ENCODE measurements at places on chromosomes 5 and 9.

DNA sequence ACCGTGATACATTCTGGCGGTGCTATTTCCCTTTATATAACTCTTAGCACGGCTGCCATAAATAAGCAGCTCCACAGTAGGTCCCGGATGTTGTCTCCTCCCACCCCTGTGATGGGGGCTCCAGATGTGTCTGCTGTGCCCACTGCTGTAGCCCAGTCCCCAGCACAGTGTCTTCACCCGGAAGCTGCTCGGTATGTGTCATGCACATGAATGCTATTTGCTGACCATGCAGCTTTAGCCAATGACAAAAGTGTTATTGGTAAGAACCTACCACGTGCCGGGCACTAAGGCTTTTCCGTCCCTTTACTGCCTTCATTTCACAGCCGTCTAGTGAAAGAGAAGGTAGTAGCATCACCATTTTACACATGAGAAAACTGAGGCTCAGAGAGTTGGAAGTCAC, 20.2 kb downstream of the HRH2 start:
- DNase-seq = no peak

GRCh38 chr9:109124121-109124520, 4.4 kb upstream of the TMEM245 start:
- no peak for DNase-seq

GRCh38 chr5:59174248-59174844, 591.5 kb downstream of the RAB3C start:
- DNase-seq = peak; percentile 31

DNA sequence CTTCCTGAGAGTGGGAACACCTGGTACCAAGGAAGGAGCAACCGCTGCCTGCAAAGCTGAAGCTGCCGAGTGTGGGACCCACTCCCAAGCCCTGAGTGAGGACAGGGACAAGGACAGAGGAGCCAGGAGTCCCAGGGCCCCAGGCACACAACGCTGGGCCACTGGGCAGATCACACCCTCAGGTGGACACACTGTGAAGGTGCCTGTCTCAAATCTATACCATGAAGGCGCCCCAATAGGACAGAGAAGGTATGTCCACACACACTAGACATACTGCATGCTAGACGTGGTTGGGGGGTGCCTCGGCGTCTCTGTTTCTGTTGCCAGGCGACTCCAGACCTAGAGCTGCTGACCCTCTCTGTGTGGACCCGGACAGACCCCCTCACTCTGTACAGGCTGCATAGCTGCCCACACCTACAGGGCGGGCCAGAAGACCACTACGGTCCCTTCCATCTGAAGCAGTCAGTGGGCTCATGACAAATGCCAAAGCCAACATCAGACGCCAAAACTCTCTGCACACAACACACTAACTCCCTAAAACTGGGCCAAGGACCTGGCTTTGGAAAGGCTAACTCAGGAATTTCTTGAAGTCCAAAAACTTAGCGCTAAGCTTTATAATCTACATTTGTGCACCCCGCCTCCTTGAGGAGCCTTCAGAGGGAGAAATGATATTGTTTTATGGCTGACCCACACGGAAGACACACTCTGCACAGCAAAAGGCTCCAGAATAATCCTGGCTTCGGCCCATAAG, 60.7 kb downstream of the ROR2 start:
- no peak for DNase-seq

DNA sequence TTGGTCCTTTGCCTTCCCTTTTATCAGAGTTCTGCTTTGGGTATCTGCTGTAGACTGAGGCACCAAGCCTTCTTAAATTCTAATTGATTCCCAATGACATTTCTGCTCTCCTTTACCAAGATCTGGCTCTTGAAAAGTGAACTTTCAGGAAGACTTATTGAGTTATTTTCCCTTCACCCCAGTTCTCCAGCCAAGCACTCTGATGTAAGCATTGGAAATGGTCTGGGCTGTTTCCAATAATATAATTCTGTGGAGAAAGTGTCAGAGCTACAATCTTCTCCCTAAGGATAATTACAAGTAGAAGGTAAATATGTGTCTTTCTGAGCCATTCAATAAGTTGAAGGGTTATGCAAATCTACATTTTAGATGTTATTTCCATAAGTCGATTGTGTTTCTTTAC, 30.8 kb downstream of the BTF3 start:
- DNase-seq = no peak

- DNase-seq = no peak
These were observed 125.3 kb upstream of the MARCHF11 start for GRCh38 chr5:16304846-16305245.

- DNase-seq = no peak
These were observed 47.6 kb upstream of the JAK2 start for GRCh38 chr9:4937446-4937845.

- DNase-seq = no peak
These were observed 176.2 kb downstream of the GAPVD1 start for GRCh38 chr9:125437771-125438221.

DNA sequence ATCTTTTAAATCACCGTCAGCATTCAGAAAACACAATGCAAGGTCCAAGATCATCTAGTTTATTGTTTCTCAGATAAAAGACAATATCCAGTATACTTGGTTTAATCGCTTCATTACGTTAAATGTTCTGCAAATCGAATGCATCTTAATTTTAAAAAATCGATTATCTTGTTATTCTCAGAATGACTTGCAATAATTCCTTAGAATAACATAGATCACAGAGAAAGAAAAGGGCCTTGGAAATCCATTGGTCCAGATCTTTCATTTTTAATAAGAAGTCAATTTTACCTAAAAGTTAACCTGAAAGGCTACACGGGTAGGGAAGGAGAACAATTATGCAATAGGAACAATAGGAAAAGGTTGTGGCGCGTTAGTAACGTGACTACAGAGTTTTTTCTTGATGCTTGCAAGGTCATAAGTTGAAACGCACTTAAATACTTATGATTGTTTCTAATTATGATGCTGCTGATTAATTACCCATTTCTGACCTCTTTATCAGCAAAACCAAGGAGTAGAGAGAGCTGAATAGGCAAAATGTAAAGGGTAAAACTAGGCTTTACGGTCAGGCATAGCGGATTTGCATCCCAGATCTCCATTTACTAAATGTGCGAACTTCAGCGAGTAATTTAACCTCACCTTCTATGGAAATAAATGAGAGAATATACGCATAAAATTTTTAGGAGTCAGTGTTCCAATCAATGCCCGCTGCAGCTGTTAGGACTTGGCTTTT, 769 bp upstream of the LYRM7 start:
- no peak for DNase-seq

DNA sequence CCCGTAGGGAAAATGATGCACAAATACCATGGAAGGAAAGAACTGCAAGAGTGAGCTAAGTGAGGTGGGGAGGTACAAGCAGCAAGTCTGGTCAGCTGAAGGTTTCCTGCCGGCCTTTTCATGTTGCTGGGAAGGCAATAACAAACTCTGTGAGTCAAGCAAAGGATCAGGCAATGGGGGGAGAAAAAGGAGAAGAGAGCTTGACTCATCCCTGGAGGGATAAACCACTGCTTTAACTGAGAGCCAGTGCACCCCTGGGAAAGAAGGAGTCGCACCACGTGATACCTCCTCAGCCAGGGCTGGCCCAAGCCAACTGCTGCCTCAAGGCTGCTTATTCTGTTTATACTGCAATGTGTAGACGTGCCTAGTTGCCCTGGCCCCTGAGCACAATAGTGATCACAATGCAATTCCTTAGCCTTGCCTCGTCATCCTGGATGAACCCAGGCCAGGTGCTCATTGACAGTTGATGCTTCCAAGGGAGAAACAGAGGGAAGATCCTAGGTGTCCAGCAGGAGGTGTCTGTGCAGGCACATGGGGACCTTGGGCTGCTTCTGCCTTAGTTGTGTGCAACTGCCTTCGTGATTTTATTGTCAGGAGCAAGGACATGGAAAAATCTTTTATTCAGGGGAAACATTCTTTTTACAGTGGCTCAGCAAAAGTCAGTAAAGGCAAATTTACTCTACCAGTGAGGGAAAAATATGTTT, 203.0 kb upstream of the TUT7 start:
- peak; percentile 80 for DNase-seq

DNA sequence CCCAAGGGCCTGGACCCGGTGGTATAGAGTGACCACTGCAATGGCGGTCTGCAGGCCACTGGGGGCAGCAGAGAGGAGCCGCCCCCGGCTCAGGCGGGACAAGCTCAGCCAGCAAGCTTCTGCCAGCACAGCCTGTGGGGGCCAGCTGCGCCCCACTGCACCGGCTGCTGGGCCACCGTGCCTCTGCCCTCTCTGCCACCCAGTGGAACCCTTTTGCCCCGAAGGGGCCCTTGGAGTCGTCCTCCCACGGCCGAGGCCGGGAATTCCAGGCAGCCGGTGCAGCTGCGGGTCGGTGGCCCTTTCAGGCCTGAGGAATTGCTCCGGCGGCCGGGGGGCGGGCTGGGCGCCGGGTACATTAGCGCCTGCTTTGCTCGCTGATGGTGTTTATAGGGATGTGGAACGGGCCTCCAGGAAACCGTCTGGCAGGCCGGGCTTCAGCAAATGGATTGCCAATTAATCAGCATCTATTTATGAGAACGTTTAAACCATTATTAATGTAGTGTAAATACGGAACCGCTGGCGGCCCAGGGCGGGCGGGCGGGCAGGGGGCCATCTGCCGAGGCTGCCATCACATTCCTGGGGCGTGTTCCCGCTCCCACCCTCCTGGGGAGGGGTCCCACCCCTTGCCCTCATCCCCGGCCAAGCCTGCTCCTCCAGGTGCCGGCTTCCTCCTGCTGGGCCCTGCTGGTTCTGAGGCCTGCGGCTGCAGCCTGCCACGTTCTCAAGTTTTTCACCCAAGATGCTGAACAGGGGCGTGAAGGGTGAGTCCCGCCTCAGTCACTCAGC, 127.4 kb downstream of the BARX1 start:
- no peak for DNase-seq

DNA sequence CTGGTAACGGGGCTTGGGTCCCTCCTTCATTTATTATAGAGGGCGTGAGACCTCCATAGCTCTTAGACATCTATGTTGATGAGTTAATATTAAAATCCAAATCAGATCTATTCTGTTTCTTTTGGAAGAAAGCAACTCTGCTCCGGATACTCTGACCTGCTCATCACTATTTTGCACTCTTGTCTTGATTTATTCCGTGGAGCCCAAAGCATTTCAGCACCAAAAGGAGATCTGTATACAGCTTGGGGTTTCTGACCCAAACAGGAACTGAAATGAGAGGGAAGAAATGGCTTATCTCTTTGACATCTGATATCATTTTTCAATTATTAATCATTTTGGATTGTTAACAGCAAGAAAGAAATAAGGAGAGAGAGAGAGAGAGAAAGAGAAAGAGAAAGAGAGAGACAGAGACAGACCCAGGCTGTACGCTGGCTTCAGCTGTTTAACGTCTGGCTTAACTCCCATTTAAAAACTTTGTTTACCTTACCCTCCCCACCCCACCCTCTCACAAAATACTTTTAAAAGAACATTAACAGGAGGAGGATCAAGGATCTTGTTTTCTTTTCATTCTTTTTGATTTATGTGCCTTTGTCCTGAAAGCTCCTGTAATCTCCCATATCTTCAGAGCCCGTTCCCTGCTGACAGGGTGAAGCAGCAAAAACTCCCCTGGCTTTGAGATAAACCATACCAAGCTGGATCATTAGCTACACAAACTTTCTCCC, 231.4 kb upstream of the TUT7 start:
- DNase-seq = no peak

- no peak for DNase-seq
These were observed 5.2 kb upstream of the CTNND2 start for GRCh38 chr5:11909471-11909870.

- no peak for DNase-seq
These were observed 119.6 kb upstream of the FSTL4 start for GRCh38 chr5:133731951-133732350.

DNA sequence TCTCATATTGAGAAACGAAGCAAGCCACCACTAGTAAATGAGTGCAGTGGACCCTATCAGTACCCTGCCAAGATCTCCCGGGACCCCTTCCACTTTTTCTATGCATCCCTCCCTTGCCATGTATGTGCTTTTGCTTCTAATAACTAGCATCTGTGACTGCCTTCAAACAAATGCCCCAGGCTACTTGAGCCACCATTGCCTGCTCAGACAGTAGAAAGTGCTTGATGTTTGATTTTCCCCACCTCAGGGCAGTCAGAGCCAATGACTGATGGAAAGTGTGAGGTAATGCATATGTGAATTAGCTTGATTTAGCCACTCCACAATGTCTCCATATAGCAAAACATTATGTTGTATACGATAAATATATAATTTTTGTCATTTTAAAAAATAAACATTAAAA, 797.3 kb upstream of the ACO1 start:
- no peak for DNase-seq

- DNase-seq = no peak
These were observed 274.0 kb upstream of the DAPK1 start for GRCh38 chr9:87223392-87224246.

DNA sequence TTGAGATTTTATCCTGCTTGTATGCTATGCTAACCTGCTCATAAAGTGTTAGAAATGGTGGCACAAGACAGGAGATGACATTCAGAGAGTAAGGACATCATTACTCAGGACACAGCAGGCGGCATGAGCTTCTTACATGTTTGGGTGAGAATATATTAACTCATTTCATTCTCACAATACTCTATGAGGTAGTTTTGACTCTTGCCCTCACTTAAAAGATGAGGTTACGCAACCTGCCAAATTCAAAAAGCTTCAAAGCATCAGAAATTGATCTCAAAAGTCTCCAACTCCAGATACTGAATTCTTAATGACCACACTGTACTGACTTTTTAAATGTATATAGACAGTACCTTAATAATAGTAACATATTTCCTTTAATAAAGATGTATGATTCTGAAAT, 60.8 kb downstream of the CDH18 start:
- DNase-seq = no peak

DNA sequence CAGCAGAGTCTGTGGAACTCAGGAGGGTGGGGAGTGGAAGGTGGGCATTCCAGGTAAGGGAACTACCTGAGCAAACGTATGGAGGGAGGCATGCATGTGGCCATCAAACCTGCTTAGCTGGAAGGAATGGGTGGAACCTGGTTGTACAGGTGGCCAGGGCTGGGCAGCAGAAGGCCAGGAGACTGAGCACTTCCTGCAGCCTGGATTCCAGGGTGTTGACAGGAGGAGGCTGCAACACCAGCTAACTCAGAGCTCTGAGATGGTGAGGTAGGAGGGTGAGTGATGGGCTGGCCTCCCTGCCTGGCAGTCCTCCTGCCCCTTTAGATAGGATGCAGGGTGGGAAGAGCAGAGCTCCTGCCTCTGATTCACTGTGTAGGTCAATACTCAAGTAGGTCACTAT, 92.5 kb upstream of the CPEB4 start:
- no peak for DNase-seq

GRCh38 chr9:87714819-87715218, 11.1 kb upstream of the CTSL start:
- no peak for DNase-seq

DNA sequence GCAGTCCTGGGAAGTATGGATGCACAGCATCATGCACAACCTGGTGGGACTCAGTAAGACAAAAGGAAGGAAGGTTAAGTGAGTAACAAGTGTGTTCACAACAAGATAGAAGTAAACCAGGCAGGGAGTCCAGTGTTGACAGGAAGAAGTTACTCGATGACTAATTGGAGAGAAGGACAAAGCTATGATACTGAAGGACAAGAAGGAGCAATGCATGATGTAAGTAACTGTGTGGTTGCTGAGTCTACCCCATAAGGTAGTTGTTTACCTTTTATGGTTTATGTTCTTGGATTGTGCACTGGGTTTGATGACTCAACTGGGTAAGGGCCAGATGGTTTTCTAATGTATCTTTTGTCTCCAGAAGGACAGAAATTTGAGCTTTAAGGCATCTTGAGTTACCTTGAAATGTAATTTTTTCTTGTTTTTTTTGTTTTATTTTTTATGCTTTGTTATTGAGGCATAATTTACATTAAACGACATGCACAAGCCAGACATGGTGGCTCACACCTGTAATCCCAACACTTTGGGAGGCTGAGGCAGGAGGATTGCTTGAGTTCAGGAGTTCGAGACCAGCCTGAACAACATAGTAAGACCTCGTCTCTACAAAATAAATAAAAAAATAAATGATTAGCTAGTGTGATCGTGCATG, 89.2 kb upstream of the CAST start:
- peak; percentile 41 for DNase-seq

All from amniotic stem cell (primary cell).